ENCODE measurements at places on chromosomes 2 and 18.

DNA sequence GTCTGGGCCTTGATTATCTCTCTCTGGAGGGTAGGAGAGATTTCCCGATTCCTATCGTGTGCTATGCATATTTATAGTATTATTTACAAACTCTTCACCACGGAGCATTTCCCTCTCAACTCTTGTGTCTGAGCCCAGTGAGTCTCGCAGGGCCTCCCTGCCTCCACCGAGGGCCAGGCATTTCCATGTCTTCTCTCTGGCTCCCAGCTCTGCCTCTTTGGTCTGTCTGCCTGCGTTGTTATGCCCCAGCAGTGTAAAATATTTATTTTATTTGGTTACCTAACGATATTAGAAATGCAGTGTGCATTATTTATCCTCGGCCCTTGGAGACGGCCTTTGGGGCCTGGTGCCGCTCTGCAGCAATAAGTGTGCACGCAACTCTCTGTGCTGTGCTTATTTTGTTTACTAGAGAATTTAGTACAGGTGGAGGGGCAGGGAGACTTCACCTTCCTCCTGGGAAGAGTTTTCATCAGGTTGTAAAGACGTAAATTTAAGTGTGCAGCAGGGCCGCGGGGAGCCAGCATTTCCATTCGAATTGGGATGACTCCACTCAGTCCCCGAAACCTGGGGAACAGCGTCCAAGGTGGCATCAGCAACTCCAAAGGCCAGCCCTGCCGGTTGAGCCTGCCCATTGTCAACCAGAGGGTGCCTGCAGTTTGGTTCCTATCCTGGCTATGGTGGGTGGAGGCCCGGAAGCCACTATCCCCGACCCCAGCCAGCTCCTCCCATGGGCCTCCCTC lies 100.2 kb downstream of the PTGR3 start:
- no peak for DNase-seq

DNA sequence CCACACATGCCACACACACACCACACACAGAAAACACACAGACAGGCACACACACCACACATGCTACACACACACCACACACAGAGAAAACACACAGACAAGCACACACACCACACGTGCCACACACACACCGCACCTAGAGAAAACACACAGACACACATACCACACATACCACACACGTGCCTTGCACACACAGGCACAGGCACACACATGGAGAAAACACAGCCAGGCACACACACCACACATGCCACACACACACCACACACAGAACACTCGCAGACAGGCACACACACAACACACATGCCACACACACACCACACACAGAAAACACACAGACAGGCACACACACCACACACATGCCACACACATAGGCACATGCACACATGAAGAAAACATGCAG lies 242.1 kb upstream of the MYT1L start:
- DNase-seq = no peak

- DNase-seq = no peak
Observed at GRCh38 chr2:174300114-174300513, 34.6 kb upstream of the SP9 start.

GRCh38 chr2:172545408-172546075 lies 10.3 kb upstream of the PDK1 start:
- DNase-seq = no peak

DNA sequence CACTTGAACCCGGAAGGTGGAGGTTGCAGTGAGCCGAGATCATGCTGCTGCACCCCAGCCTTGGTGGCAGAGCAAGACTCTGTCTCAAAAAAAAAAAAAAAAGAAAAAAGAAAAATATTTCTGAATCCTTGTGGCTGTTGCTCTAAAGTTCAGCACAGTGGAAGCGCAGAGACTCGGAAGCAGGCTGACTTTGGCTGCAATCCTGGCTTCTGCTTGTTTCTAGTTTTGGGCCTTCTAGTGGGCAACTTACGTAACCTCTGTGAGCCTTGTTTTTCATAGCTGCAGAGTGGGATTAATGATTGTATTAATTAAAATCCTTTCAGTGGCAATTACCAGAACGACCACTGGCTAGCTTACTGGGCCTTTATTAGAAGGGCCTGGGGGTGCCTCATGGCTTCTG lies 28.4 kb downstream of the GNLY start:
- no peak for DNase-seq

- DNase-seq = no peak
Observed at GRCh38 chr2:144548532-144549191, 28.7 kb upstream of the ZEB2 start.

DNA sequence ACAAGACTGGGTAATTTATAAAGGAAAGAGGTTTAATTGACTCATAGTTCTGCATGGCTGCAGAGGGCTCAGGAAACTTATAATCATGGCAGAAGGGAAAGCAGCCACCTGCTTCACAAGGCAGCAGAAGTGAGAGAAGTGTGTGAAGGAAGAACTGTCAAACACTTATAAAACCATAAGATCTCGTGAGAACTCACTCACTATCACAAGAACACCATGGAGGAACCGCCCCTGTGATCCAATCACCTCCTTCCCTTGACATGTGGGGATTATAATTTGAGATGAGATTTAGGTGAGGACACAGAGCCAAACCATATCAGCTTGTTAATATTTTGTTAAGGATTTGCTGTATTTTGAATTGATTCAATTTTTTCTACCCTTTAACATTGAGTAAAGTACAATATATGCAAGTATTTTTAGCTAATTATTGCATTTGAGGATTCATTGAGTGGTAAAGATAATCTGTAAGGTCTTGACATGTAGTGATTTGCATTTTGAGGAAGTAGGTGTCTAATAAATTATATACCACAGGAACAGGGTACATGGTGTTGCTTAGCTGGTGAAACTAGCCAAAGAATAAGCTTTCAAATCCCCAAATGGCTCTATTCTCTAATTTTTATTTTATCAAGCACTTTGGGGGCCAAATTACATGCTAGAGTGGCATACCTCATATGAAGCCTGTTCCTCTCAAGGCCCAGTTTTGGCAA lies 3.9 kb upstream of the C2orf69 start:
- no peak for DNase-seq

GRCh38 chr2:38590053-38590452 lies 12.7 kb downstream of the HNRNPLL start:
- DNase-seq = no peak

DNA sequence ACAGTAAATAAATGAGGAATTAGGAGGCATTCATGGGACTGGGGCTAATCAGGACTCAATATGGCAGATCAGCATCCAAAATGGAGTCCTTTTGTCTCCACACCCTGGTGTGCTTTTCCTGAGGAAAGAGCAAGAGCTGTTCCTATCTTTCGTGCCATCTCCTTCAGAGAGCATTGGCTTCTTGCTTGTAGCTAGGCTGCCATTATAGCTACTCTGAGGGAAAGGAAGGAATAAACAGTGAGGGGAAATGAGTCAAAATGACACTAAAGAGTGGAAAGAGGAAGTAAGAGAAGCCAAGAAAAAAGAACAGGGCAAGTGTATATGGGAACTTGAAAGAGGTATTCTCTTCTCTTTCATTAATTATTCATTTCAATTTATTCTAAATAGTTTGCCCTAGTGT lies 8.4 kb upstream of the NMI start:
- no peak for DNase-seq

- no peak for DNase-seq
Observed at GRCh38 chr18:3332376-3332775, 70.4 kb downstream of the MYL12B start.

DNA sequence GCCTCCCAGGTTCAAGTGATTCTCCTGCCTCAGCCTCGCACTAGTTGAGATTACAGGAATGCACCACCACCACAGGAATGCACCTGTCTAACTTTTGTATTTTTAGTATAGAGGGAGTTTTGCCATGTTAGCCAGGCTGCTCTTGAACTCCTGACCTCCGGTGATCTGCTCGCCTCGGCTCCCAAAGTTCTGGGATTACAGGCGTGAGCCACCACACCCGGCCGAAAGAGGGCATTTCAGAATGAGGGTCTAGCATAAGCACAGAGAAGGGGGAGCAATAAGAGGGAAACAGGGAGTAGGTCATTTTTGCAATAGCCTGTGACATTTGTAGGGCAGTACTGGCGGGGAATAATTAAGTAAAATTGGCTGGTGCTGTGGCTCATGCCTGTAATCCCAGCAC lies 1.9 kb upstream of the SPAST start:
- DNase-seq = no peak

DNA sequence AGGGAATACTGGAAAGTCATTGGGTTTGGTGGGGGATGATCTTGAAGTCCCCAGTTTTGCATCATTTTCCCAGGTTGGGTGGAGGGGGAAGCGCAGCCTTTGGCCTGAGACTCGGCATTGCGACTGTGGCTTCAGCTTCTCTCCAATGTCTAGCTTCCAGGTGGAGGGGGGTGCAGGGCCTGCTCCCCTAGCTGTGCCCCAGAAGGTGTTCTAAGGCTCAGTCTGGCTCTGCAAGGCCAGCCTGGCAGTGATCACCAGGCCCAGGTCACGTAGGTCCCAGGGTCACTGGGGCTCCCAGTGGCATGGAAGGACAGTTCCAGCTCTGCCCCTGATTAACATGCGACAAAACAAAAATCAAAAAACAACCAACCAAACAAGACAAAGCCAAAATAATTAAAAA lies 56.9 kb upstream of the HAAO start:
- DNase-seq = no peak

GRCh38 chr2:231001921-231002320 lies 6.0 kb downstream of the SPATA3 start:
- no peak for DNase-seq

GRCh38 chr2:178265851-178266250 lies 71.5 kb downstream of the OSBPL6 start:
- DNase-seq = no peak

GRCh38 chr2:223114917-223115316 lies 62.9 kb downstream of the KCNE4 start:
- DNase-seq = no peak

- DNase-seq = no peak
Observed at GRCh38 chr2:121019071-121019470, 265.9 kb downstream of the TFCP2L1 start.

DNA sequence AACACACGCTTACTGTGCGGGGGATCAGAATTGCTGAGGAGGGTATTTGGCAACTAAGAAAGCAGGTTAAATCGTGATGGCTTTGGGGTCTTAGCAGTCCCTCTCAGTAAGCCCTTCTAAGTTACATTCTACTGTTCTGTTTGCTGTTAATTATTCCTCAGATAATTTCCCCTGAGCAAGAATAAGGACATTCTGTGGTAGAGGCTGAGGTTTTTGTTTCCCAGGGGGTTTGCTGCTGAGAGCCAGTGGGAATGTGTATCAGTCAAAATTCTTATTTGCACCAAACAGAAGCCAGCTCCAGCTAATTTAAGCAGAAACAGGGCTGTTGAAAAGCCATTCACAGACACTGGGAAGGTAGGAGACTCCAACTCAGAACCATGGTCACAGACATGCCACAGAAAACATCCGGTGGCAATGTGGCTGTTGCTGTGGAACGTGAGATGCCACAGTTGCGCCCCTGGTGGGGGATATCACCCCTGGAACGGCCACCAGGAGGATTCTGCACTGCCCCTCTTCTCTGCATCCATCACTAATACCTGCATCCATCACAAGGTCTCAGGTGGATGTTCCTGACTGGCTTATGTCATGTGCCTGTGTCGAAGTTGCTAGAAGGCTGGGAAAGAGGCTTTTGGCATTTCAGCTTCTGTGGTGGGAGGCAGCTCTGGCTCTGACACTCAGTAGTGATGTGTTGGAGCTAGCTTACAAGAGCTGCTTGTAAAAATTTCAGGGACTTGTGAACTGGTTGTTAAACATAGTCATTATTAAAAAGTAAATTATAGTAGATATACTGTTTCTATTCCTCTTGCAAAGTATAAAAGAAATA lies 23.2 kb downstream of the SLC4A3 start:
- no peak for DNase-seq

GRCh38 chr2:43333656-43334144 lies 107.3 kb upstream of the ZFP36L2 start:
- no peak for DNase-seq

DNA sequence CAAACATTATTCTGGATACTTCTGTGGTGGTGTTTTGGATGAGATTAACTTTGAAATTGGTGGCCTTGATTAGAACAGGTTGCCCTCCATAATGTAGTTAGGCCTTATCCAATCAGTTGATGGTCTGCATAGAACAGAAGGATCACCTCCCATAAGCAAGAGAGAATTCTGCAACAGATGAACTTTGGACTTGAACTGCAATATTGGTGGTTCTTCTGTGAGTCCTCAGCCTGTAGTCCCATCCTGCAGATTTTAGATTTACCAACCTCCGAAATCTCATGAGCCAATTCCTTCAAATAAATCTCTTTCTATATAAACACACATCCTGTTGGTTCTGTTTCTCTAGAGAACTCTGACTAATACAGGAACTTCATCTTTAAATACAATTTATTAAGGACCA lies 81.9 kb downstream of the IRS1 start:
- DNase-seq = no peak

DNA sequence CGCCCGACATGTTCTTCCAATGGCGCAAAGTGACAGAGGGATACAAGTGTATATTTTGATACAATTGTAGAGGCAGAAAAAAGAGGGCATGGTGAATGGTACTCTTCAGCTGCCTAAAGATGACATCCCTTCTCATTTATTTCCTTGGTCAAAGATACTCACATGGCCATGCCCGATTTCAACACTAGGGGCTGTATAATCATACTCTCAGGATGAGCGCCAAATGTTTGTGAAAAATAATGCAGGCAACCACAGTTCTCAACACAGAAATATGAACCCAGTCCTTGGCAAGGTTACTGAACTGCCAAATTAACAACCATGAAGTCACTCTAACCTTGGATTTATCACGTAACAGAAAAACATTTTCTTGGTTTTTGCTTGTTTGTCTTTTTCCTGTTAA lies 204.4 kb downstream of the CCDC102B start:
- DNase-seq = no peak

GRCh38 chr2:230575642-230576324 lies 136.9 kb upstream of the CAB39 start:
- DNase-seq = no peak

- no peak for DNase-seq
Observed at GRCh38 chr2:96699621-96700020, 40.2 kb downstream of the LMAN2L start.

DNA sequence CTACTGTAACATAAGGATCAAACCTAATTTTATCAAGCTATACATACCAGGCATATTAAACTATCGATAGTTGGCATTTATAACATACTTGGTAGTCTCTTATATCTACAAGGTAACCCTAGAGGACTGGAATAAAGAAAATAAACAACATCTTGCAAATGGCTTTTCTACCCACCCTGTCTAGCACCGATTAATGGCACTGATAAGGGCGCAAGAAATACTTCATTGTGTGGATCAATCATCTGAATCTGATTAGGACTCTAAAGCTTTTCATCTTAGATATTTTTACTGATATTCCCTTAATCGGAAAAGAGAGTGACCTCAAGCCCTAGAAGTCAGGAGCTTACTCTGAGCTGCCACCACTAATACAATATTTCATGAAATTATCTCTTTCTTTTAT lies 1461.7 kb upstream of the PIK3C3 start:
- no peak for DNase-seq

- DNase-seq = no peak
Observed at GRCh38 chr18:62938006-62938405, 222.7 kb downstream of the PHLPP1 start.

GRCh38 chr2:196329959-196330358 lies 158.6 kb upstream of the STK17B start:
- DNase-seq = no peak

- DNase-seq = no peak
Observed at GRCh38 chr2:156930423-156930822, 327.1 kb upstream of the GALNT5 start.

Data from activated CD4-positive, alpha-beta T cell treated with anti-CD3 and anti-CD28 coated beads for 1 hour (primary cell).